Spleen (tissue), 13 donors: ENCODE measurements at places on chromosomes 5 and 9. TPM values are rescaled to one million over a fixed set of nuclear protein-coding genes. Genes with fewer than 3 reads are reported as not detected.

GRCh38 chr5:38497946-38498345 lies 58.5 kb downstream of the LIFR start:
- no peaks in the 10 kb centered on the region for H3K4me1 ChIP-seq
- H3K36me3 ChIP-seq: peaks cover 4% of the 10 kb centered on the region

DNA sequence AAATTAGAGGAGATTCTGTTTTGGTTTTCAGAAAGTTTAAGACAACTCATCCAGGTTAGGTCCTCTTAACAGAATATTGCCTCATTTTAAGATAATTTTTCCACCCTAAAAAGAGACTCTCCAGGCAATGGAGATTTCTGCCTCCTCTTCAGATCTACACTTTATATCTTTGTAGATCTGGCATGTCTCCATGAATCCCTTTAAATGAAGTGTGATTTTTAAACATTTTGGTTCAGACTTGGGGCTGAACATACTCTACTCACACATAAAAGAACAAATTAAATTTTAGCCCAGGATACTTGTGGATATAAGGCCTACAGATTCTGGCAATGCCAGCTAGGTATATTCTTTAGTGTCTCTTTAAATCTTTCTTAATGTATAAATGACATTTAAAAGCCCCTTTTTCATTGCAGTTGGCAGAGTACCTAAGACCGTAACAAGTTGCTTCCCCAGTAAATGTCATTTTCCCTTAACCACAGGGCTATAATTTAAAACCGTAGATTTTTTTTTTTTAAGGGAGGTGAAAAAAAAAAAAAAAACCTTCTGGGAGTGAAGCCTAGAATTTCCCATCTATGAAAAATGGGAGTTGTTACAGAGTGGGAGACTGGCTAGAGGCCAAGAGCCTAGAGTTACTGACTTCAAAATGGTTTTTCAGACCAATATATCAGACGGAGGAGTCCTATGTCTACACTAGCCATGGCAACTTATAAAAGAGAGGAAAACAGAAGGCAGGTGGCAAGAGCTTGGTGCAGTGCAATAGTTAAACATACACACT lies 207.8 kb upstream of the TARS1 start:
- no peak overlapping the region for H3K27ac ChIP-seq
- H3K4me3 ChIP-seq: no peak overlapping the region
- no peak for DNase-seq
- H3K4me1 ChIP-seq: no peaks in the 10 kb centered on the region

DNA sequence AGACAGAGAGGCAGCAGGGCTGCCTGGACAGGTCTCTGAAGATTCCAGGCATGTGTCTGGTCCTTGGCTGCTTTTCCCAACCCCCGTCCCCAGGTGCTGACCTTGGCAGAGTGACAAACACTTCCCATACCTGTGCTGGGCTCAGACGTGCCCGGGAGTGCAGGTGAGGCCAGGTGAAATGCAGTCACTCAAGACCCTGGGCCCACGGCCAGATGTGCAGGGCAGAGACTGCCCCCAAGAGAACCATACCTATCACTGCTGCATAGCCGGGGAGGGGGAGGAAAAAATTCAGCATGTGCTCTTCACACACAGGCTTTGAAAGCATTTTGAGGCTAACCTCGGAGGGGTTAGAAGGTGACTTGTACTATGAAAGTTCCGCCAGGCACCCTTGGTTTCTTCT lies 22.6 kb downstream of the CCNJL start:
- DNase-seq: no peak
- no peak overlapping the region for H3K4me3 ChIP-seq
- H3K27me3 ChIP-seq: no peaks in the 10 kb centered on the region
- peaks cover 78% of the 10 kb centered on the region for H3K4me1 ChIP-seq
- H3K27ac ChIP-seq: no peak overlapping the region

- H3K27ac ChIP-seq: peak overlapping the region; percentile 93
- no peaks in the 10 kb centered on the region for H3K36me3 ChIP-seq
- H3K4me1 ChIP-seq: peaks cover 16% of the 10 kb centered on the region
These were observed 535 bp downstream of the JMY start for GRCh38 chr5:79236362-79236969.

GRCh38 chr5:45440466-45440865 lies 255.7 kb downstream of the HCN1 start:
- no peak for DNase-seq
- H3K36me3 ChIP-seq: no peaks in the 10 kb centered on the region
- H3K27me3 ChIP-seq: no peaks in the 10 kb centered on the region
- no peak overlapping the region for H3K27ac ChIP-seq

DNA sequence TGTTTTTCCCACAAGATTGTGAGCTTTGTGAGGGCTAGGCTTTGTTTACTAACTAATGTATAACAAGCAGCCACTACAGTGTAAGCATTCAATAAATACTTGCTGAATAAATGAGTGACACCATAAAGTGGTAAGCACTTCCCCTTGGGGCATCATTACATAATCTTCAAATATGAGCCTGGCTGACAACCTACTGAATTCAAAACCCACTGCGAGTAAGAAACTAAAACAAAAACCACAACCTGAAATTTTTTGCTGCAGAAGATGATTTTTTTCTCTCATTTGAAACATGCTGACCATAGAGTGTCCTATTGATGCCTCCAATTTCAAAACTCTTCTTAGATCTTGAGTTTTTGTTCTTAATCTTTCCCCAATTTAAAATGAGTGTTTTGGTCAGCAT lies 331.3 kb upstream of the CCNG1 start:
- H3K27ac ChIP-seq: no peak overlapping the region
- DNase-seq: no peak
- no peaks in the 10 kb centered on the region for H3K36me3 ChIP-seq
- no peaks in the 10 kb centered on the region for H3K27me3 ChIP-seq

DNA sequence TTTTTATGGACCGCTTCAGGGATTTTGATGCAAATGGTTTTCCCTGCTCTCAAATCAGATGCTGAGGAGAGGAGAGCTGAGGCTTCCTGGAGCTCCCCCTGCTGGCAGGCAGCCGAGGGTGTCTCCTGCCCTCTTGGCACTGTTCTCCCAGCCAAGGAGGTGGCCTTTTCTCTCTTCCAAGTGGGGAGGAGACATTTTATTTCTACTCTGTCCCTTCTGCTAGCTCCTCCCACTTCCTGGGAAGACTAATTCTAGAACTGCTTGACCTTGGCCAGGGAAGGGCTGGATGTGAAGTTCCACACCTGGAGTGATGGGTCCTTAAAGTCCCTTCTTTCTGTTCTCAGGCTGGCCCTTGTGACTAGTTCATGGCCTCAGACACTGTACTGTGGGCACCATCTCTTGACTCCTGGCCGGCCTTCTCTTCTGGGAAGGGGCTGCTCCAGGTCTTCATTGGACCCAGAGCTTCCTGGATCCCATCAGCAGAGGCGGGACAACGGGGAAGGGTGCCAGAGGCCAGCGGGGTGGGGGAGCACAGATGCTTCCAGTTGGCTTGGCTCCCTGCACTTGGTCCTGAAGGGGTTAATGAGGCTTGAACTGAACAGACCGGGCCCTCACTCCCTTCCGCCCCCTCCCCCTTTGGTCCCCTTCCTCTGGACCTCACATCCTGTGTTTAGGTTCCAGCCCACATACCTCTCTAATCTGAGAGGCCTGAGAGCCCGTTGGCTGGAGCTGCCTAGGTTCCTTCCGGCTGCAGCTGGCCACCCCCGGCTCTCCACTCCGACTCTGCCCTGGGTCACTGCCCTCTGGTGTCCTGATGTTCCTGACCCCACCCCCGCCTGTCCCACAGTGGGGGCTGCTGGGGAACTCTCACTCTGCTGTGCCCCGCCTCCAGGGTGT lies 32.1 kb downstream of the PTPA start:
- DNase-seq: peak; percentile 92
- no peaks in the 10 kb centered on the region for H3K36me3 ChIP-seq
- H3K4me1 ChIP-seq: peaks cover 89% of the 10 kb centered on the region
- H3K27me3 ChIP-seq: no peaks in the 10 kb centered on the region
- no peak overlapping the region for H3K4me3 ChIP-seq
- peak overlapping the region; percentile 92 for H3K27ac ChIP-seq

DNA sequence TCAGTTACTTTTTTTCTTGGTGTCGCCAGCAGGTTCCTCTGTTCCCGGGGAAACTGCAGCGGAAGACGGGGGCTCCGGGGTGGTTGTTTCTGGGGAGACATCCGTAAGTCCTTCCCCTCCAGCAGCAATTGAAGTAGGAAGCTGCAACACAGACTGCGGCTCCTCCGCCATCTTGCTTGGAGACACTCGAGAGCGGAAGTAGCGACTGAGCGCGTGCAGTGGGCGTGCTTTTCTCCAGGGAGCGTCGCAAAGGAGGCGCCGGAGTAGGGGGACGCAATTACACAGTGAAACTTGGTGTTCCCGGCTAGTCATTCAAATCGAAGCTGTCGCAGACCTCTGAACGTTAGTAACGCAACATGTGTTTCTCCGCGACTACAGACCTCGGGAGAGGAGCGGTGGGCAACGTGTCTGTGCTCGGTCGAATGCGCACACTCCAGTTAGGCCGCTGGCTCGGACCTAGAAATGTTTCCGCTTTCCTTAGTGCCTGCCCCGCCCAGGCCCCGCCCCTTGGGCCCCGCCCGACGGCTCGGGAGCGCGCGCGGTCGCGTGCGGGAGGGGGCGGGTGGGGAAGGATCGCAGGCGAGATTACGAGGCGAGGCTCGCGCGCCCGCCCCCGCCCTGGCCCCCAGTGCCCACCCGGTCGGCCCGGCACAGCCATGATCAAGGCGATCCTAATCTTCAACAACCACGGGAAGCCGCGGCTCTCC lies at the start of the genes AP3S1 and ATG12:
TSS of gene AP3S1 (plus strand) at position 554 of the 707 bp plus-strand sequence. CDS start at position 657, 103 bp downstream.
TSS of gene ATG12 (minus strand) at position 184 of the 707 bp plus-strand sequence. CDS start at position 171, 13 bp downstream.
- H3K27me3 ChIP-seq: no peaks in the 10 kb centered on the region
- peak within 1 kb of the TSS; percentile 76 for H3K4me3 ChIP-seq
- H3K36me3 ChIP-seq: peaks cover 21% of the 10 kb centered on the region
- peak; percentile 98 for DNase-seq

DNA sequence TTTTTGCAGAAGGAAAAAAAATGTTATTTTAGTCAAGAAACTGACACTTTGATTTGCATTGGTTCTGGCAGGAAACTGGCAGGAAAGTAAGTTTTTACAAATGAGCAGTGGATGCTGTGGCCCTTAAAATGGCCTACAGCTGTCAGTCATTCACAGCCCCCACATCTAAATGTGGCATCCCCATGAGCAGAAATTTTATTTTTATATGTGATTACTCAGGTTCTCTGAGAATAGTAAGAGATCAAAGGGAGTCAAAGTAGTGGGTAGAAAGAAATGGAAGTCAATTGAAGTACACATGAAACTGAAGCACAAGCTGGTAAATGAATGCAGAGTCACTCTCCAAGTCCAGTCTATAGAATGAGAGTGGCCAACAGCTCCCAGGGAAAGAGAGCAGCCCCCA lies 80.3 kb downstream of the ENC1 start:
- H3K36me3 ChIP-seq: no peaks in the 10 kb centered on the region
- H3K27me3 ChIP-seq: no peaks in the 10 kb centered on the region
- no peaks in the 10 kb centered on the region for H3K4me1 ChIP-seq
- H3K4me3 ChIP-seq: no peak overlapping the region
- DNase-seq: no peak

DNA sequence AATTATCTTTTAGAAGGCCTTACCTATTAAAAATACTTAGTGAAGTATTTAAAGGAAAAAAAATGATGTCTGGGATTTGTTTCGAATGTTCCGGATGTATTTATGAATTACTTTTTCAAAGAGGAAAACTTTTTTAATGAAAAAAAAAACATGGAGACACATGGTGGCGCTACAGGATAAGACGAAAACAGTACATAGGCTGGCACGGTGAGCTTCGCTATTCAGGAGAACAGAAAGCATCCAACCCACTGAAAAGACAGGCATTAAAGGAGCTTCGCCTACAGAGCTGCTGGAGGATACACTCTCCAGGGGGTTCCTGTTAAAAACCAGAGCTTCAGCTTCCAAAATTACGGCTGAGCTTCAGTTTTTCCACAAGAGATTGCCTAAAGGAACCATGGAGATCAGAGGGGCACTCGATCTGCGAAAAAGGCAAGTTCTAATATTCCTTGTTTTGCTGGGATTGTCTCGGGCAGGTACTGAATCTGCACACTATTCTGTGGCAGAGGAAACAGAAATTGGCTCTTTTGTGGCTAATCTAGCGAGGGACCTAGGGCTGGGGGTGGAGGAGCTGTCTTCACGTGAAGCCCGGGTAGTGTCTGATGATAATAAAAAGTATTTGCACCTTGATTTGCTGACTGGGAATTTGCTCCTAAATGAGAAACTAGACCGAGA lies at the start of gene PCDHB14:
TSS of gene PCDHB14 (plus strand) at position 232 of the 672 bp plus-strand sequence. CDS start at position 395, 163 bp downstream.
- H3K27me3 ChIP-seq: no peaks in the 10 kb centered on the region
- H3K36me3 ChIP-seq: no peaks in the 10 kb centered on the region
- no peaks in the 10 kb centered on the region for H3K4me1 ChIP-seq
- DNase-seq: no peak

Gene CDKN2B-AS1
- total RNA-seq: 3.1 TPM

Gene SLC6A19
- not detected for total RNA-seq
